ENCODE measurements at places on chromosomes 4 and X.
A peak's percentile ranks its signal among the peaks of the same experiment; 100 is the strongest.

DNA sequence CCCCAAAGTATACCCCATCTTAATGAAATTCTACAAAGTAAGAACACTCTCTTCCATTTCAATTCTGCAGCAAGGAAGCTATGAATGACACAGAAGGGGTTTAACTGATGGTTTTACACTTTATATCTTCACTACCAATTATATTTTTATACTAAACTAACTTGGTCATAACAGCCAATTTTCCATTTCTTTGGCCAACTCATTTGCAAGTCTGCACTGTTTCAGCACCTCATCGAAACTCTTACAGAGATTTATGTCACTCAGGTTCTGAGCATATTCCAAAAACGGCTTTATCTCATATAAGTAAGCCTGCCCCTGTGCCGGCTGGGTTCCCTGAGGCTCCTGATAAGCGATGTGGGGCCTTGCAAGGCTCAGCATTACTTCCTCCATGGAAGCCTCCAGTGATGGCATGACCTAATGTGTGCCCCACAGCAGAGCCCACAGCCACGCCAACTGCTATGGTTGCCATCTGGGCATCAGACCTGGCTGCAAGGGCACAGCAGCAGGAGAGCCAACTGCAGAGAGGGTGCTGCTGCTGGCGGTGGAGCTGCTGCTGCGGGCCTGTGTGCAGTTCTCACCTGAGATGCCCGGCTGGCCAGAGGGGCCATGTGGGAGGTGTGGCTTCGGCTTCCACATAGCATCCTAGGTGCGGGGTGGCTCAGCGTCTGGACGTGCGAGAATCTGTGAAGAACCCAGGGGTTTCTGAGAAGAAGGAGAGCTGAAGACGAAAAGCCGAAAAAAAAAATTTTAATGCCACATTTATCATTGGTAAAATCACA, 13.4 kb upstream of the IBSP start:
- no peak for DNase-seq

GRCh38 chr4:105560421-105560848, 8.0 kb downstream of the ARHGEF38 start:
- no peak for DNase-seq

- peak; percentile 64 for DNase-seq
Observed at GRCh38 chr4:54217642-54218495, 11.2 kb upstream of the PDGFRA start.

GRCh38 chr4:173556398-173557131, 26.5 kb upstream of the HAND2 start:
- no peak for DNase-seq

- DNase-seq = no peak
Observed at GRCh38 chr4:21366312-21366711, 582.3 kb downstream of the KCNIP4 start.

GRCh38 chr4:7414046-7414445, 20.7 kb downstream of the PSAPL1 start:
- DNase-seq = no peak

Measured in AG04450 (cell line).